GM12892 (cell line): ENCODE measurements at places on chromosomes 3 and 15.

DNA sequence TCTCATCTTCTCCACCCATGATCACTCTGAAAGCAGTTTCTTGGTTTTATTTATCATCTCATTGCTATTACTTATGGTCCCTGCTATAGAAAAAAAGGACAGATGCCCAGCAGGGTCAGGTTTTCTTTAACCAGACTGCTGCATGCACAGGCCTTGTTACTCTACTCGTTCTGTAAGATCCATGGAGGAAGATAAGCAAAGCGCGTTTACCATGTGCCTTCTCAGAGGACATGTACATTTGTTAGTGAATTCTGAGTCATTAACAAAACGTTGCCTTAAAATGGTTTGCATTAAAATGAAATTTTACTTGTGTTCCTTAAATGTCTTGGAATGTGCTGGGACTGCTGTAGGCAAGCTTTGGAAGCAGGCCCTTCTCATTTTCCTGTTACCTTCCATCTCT is 657.3 kb upstream of the KCNMB2 start:
- no peak for DNase-seq

DNA sequence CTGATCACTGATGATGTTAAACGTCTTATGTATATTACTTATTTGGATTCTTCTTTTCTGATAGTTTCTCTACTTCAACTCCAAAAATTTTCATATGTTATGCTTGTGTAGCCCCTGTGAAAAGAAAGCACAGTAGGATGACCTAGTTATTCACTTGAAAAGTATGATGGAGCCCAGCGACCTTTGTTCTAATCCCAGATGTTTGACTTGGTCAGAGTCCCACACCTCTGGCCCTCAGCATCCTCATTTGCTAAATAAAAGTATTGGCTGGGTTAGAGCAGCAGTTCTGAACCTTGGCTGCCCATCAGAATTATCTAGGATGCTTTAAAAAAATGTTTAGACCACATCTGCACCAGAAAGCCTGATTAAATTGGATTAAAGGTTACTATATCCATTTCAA is 173.7 kb downstream of the ATG7 start:
- DNase-seq: no peak

GRCh38 chr3:189772584-189772983 is 141.4 kb downstream of the TP63 start:
- DNase-seq: no peak

GRCh38 chr3:24680214-24680967 is 185.7 kb upstream of the THRB start:
- peak; percentile 1 for DNase-seq

- no peak for DNase-seq
Observed at GRCh38 chr3:181454451-181455027, 257.2 kb upstream of the SOX2 start.

DNA sequence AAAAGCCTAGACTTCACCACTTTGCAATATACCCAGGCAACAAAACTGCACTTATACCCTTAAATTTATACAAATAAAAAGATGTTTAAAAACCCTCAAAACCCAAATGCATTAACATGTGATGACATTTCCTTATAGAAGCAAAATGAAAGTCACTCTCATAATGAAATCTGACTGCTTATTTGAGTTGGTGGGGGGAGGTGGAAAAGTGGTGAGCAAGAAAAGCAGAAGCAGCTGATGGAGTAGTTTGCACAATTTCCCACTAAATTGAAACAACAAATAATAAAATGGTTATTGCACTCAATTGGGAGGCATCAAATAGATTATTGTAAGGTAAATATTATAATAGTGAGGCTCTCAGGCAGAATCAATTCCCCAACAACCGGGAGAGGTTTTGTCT is 54.0 kb upstream of the GADL1 start:
- DNase-seq: no peak

DNA sequence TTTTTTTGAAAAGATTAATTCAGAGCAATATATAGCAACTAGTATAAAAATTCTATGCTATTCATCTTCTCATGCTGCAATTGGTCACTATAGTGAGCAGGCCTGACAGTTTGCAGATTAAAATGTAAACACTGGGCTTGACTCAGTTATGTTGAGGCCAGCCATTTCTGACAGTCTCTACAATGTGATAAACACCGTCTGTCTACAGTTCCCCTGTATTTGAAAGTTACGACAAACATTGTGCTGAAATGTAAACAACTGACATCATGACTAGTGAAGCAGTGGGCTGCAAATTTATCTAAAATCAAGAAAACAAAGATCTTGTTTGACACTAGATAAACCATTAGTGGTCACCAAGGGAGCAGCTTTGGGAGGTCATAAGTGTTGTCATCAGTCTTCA is 197.4 kb downstream of the ISL2 start:
- DNase-seq: no peak

DNA sequence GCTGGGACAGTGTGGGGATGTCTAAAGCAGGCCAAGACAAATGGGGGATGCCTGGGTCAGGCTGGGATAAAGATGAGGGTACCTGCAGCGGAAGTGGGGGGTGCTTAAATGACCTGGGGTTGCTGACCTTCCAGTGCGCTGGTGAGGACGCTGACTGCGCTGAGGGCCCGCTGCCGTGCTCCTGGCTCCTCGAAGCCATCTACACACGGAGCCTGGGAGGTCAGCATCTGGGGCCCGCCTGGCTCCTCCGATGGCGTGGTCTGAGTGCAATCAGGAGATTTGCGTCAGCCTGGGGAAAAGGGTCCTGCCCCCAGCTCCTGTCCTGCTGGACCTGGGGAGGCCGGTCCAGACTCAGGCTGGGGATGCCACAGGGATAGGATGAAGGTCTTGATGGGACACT is 50.7 kb downstream of the SCN5A start:
- no peak for DNase-seq

DNA sequence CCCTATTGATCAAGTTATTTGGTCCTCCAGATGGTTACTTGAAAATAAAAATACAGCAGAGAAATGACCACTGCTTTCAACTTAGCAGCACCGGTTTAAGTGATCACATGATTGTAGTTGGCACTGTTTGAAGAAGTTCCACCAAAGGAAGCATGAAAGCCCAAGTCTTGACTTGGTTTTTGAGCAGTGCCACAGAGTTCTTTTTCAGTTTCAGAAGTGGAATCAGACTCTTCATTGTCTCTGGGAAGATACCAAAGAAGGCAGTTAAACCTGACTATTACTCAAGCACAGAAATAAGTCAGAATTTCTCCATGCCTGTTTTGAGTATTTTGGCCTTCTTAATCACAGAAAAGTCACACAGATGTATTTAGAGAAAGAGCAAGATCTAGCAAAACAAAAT is 66.7 kb downstream of the BBX start:
- DNase-seq: no peak

DNA sequence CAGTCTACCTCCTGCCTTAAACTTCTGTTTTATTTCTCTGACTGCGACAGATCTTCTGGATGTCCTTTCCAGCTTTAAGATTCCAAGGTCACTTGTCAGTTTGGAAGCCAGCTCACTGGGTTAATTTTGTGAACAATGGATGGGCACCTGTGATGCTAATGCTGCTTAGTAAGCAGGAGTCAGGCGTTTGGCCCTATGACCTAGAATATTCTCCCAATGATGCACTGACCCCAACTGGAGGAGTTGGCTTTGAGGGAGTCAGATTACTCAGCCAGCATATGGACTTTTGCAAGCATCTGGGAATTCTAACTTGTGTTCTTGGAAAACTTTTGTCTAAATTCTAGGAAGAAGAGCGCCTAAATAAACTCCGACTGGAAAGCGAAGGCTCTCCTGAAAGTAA is 28.1 kb downstream of the HACD3 start:
- DNase-seq: no peak

- no peak for DNase-seq
Observed at GRCh38 chr15:92869263-92869940, 30.7 kb upstream of the CHD2 start.
